Kidney glomerular epithelial cell (primary cell): ENCODE measurements at places on chromosomes 7 and 10.

DNA sequence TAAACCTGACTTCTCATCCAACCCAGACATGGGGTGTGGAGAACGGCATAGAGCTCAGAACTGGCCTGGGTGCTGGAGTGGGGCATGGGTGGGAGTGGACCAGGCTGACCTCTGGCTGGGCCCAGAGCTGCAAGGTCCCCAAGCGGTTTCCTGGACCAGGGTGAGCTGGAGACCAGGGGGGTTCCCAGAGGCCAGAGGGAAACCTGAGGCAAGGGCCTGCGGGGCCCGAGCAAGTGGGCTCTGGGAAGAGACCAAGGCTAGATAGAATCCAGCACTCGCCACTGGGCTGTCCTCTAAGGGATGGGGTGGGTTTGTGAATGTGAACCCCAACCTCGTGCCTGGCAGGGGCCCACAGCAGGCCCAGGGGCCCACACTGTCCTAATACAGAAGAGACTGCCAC, 39.4 kb upstream of the RET start:
- no peak for DNase-seq

GRCh38 chr10:8776926-8777622, 722.6 kb downstream of the GATA3 start:
- no peak for DNase-seq

DNA sequence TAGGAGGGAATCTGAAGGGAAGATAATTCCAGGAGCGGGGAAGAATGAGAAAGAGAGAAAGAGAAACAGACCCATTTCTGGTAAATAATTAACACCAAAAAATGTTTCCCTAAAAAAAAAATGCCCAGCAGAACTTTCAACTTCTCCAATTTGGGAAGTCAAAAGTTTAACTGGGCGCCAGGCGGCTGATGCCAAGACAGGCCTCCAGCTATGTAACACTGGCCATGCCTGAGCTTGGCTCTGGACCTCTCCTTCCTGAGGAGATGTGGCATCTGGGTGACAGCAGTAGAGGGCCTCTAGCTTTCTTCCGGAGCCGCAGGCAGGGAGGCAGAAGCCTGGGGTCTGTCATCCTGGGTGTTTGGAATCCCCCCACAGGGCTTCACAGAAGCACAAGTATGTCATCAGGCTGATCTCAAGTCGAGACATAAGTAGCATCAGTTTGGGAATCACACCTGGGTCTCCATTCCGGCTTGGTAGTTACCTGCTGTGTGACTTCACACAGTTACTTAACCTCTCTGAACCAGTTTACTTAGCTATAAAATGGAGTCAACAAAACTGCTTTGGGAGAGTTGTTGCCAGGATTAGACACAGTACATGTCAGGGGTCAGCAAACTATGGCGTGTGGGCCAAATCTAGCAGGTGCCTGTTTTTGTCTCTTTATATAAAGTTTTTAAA, 50.5 kb upstream of the TCF7L2 start:
- no peak for DNase-seq

DNA sequence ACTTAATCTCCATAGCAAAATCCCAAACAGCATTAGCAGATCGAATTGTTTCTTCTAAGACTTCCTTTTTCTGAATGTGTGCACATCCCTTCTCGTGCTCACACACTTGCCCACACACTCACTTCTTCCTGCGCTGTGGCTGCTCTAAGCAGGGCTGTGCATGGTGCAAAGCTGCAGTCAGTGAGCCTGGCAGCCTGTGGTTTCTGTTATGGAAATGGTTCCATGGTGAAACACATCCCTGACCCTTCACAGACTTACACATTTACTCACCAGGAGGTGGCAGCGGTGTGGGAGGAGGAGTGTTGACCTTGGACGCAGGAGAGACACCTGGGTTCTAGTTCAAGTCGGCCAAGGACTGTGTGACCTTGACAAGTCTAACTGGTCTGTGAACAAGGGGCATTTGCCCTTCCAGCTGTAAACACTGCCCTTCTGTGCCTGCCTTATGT, 24.9 kb downstream of the MTURN start:
- DNase-seq = no peak

DNA sequence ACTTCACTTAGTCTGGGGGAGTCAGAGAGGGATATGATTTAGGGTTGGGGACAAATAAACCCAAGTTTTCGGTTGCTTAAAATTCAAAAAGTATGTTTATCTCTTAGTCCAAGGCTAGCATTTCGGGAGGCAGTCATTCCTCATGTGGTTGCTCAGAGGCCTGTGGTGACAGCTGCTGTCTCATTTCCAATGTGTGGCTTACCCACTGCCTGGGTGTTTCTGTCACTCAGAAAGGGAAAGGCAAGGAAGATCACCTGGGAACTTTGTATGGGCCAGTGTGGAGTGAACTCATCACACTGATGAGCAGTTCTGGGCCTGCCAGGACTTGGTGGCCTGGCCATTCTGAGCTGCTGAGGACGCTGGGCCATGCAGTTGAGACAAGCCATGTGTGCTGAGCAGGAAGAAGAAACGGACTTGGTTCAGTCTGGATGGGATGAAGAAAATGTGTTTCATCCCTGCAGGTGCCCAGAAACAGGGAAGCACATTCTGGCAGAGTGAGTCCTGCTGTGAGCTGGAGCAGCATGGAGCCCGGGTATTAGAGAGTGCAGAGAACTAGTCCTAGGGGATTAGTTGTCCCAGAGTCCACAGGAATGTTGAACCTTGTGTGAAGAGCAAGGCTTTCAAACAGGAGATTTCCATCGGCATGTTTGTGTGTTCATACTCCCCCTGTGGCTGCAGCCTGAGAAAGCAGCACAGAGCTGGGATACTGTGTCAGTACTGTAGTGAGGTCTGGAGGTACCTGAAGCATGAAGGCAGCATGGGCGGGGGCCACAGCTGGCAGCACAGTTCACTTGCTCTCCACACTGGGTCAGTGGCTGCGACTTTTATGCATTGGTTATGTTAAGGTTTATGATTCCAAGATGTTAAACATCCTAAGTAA, 211.1 kb upstream of the IGFBP3 start:
- DNase-seq = peak; percentile 81

DNA sequence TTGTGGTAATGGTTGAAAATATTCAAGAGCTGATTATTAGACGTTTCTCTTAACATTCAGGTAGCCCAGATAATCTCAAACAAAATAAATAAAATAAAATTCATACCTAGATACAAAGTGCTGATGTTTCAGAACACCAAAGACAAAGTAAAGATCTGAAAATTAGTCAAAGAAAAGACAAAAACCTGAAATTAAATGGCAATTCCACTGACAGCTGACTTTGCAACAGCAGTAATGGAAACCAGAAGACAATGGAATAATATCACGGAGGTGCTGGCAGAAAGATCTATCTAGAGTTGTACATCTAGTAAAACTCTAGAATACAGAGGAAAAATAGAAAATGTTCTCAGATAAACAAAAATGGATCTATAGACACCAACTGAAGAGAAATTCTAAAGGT, 58.0 kb upstream of the IKZF1 start:
- no peak for DNase-seq

GRCh38 chr10:1360011-1360557, 303.9 kb downstream of the WDR37 start:
- no peak for DNase-seq
